Cortex of kidney (tissue), 1 donor: ENCODE measurements at places on chromosomes 2 and 18.

GRCh38 chr2:172848519-172848918 is 112.9 kb downstream of the RAPGEF4 start:
- DNase-seq = no peak

- no peak for DNase-seq
Measured at GRCh38 chr18:74337155-74337911, 21.7 kb downstream of the C18orf63 start.

- DNase-seq = no peak
Measured at GRCh38 chr18:26479681-26480079, 68.7 kb downstream of the KCTD1 start.

GRCh38 chr18:9596226-9596625 is 18.1 kb downstream of the PPP4R1 start:
- DNase-seq = no peak

DNA sequence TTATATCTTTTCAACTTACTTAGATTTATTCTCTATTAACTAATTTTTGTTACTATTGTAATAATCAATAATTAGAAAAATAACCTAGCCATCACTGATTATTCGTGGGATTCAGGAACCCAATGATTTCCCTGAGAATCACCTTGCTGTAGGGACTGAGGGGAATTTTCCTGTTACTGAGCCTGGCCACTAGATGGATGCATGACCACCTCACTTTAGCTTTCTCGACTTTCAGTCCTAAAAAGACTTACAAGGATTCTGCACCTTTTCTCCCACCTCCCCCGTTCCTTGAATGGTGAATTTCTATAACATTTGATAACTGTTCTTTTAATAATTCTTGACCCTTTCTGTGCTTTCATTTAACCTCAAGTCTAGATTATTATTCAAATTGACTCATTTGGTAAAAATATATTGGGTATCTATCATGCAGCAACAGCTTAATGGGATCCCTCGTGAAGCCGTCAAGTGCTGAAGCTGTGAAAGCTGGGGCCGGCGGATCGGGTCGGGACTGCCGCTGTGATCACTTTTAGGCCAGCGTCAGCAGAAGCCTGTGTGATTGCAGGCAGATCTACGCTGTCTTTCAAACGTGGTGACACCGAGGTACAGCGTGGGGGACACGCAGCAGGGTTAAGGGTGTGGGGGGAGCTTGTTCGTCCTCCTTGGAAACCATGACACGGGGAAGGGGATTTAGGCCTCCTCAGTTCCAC is 38.8 kb upstream of the TMEM18 start:
- no peak for DNase-seq

DNA sequence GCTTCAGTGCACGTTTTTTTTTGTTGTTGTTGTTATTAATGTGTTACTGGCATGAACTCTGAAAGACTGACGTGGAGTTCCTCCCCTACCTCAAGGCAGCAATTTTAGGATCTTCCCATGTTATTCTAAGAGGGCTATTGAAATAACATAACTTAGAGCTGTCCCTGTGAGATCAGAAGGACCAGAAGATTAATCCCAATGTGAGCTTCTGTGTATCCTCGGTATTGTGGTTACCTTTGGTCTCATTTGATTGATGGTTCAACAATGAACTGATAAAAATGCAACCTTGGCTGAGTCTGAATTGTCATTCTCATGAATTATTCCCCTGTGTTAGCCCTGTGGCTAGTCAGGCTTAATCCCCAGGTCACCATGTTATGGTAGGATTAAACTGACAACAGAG is 394.1 kb downstream of the TRIB2 start:
- DNase-seq = no peak

- DNase-seq = no peak
Measured at GRCh38 chr2:50646226-50646625, 385.7 kb downstream of the NRXN1 start.

- DNase-seq = no peak
Measured at GRCh38 chr2:205699515-205700289, 17.4 kb downstream of the NRP2 start.

- no peak for DNase-seq
Measured at GRCh38 chr18:58221060-58221725, 177.2 kb downstream of the NEDD4L start.

- no peak for DNase-seq
Measured at GRCh38 chr2:216596236-216596979, 36.8 kb upstream of the IGFBP2 start.

GRCh38 chr2:215358891-215359575 is 47.2 kb downstream of the ATIC start:
- DNase-seq = no peak

DNA sequence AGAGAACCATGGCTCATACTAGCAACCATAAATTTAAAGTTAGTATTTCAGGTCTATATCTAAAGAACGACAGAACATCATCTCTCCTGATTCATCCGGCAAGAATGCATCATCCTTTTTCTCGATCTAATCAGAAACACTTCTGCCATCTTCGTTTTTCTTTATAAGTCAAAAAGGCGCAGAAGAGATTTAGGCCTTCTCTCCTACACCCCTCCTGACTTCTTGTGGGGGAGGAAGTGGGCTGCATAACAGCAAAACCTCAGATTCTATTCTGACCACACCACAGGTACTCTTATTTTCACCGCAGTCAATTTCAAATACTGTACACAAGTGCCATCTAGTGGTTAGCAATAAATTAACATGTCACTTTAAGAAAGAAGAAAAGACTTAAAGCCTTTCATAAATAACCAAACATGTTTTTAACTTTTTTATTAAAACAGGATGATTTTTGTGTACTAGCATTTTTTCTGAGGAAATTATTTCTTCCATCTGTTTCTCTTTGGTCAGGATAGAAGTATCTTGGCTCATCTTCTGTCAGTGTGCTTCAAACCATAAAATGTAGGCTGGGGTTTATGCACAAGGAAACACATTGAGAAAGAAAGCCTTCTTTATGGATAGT is 48.4 kb upstream of the PIK3C3 start:
- no peak for DNase-seq

GRCh38 chr2:96839293-96839874 is 4.4 kb downstream of the ANKRD23 start:
- DNase-seq = no peak

DNA sequence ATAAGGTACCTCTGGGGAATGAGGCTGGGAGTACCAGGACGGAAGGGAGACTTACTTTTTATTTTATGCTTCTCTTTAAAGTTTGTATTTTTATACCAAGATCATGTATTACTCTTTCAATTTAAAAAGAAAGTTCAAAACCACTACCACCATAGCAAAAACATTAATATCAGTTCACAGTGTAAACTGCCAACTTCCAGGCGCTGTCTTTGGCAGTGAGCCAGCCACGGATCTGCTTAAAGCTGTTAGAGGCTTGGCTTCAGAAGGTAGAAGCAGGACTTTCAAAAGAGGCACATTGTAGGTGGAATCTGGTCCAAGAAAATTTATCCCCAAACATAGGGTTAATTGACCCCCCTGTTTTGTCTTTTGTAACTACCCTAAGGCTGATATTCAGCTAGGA is 74.8 kb downstream of the B3GNT2 start:
- DNase-seq = no peak

- no peak for DNase-seq
Measured at GRCh38 chr2:86319700-86320580, 17.5 kb downstream of the REEP1 start.

- no peak for DNase-seq
Measured at GRCh38 chr2:206361407-206362045, 81.8 kb upstream of the ADAM23 start.

DNA sequence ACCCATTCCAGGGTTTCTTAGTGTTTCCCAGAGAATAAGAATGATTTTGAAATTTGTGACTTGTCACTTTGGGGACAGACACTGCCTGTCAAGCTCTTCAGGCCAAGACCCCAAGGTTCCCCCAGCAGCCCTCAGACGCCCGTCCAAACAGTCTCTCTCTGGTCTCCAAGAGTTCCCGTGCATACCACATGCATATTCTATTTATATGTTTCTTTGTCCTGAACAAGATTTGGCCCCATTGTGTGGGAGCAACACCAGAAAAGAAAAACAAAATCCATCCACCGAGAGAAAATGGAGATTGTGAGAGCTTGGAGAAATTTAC is 52.2 kb upstream of the CTAGE1 start:
- DNase-seq = no peak

DNA sequence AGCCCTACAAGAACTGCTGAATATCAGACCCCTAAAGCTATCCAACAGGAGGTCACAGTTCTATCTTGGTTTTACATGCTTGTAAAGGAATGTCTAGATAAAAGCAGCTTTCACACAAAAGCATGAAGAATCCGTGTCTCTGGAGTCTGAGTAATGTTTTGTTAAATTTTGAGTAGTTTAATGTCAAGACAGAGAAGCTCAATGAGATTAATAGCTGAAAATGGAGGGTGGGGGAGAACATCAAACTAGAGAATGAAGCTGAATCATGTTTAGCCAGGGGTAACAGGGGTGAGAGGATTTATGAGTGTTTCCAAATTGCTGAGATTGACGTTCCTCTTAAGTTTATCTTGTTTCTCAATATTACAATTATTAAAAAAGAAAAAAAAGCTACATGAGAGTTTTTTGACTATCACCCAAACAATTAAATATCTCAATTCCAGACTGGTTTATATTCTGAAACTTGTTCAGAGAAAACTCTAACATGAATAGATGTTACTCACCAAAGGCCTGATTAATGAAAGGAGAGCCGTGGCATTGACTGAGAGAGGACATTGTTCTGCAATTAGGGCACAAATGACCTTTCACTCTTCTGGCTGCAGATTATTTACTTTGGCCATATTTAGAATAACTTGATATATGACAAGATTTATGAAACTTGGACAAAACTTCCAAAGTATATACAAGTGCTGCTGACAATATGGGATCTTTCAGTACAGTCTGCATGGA is 266.4 kb upstream of the ETAA1 start:
- no peak for DNase-seq

- DNase-seq = no peak
Measured at GRCh38 chr2:102147935-102148334, 5.4 kb downstream of the IL1R1 start.

GRCh38 chr2:215003001-215003400 is 135.4 kb downstream of the ABCA12 start:
- DNase-seq = no peak

GRCh38 chr2:170341684-170342623 is 164.0 kb downstream of the MYO3B start:
- no peak for DNase-seq

DNA sequence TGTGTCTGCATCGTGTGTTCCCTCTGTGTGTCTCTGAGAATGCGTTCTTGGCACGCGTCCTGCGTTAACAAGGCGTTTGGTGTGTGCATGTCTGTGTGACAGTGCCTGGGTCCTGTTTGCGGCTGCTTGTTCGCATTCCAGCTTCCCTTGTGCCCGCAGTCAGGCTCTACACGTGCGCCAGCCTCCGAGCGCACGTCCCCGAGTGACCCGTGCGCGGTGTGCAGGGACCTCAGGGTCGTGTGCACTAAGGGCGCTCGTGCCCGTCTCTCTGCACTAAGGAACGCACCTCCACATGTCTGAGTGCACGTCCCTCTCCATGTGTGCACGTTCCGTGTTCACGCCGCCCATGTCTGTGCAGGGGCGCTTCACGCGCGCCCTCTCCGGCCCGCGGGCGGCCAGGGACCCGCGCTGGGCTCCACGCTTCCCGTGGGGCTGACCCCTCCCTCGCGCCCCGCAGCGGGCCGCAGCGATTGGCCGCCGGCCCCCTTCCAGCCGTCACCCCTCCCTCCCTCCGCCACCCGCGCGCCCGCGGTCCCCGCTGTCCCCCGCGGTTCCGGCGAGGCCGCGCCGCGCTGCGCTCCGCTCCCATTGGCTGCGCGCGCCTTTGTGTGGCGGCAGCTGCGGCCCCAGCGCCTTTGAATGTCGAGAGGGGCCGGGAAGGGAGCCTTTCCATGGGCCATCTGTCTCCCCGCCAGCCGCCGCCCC is 229.4 kb downstream of the HAUS1 start:
- no peak for DNase-seq

GRCh38 chr2:240133401-240133800 is 2.7 kb downstream of the COPS9 start:
- no peak for DNase-seq

DNA sequence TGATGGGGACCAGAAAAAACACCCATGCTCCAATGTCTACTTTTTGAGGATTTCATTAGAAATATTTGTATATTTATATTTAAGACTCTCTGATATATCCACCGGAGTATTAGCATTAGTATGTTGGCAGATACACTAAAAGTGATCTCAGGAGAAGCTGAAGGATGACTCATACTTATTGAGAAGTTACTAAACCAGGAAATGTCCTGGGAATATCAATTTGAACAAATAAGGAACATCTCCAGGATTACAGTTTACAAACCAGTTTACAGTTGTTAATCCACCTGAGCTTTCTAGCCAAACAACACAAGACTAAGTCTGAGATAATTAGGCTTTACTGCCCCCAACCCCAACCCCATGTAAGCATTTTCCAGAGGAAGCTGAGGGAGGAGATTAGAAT is 16.1 kb upstream of the DPP4 start:
- DNase-seq = no peak

- no peak for DNase-seq
Measured at GRCh38 chr2:67516899-67517530, 119.9 kb downstream of the ETAA1 start.

DNA sequence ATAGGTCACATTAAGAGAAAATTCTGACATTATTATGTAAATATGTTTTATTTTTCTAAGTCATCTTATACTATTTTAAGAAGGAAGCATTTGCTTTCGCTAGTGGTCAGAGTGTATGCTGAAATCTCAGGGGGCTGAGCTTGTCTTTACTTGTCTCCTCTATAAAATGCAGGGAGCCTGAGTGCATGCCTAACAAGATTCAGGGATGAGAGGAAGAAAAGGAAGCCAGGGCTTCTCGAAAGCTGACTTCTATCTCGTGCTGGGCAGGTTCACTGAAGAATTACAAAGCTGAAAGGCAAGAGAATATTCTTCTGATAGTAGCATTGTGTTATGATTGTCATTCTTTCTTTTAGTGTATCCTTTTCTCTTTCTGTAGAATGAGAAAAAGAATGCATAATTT is 467.4 kb downstream of the SOX11 start:
- DNase-seq = no peak

GRCh38 chr2:150429384-150429961 is 58.0 kb downstream of the RND3 start:
- no peak for DNase-seq

DNA sequence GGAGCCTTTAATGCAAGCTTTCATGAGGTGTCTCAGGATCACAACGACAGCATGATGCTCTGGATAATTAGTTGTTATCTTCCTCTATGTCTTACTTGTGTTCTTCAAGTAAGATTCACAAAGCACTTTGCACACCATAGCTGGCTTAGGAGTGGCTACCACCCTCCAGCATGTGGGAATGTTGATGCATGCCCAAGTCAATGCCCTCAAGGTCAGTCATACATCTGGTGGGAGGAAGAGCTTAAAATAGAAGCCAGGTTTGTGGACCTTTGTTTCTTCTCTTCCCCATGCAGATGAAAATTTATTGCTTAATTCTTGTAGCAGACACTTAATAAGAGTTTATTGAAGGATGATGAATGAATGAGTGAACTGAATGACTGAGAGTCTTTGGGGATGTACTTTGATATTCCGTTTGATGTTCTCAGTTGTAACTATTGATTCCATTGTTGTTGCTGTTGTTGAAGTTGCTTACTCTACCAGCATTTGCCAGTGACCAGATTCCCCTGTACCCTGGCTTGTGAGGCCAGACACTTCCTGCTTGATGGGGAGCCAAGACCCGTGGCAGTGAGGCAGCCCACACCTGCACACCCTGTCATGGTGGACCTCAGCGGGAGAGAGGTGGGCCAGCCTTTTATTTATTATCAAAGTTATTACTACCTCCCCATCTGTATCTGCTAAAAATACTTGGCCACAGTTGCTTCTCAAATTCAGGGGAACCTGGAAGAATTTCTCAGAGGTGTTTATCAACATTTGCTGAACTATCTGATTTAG is 137.8 kb downstream of the LAMA3 start:
- DNase-seq = no peak
